ENCODE measurements at places on chromosomes 2 and 18.

GRCh38 chr2:132557694-132558093 lies 112.3 kb downstream of the LYPD1 start:
- no peak for DNase-seq

- no peak for DNase-seq
These were observed 206.2 kb downstream of the VAPA start for GRCh38 chr18:10119991-10120390.

DNA sequence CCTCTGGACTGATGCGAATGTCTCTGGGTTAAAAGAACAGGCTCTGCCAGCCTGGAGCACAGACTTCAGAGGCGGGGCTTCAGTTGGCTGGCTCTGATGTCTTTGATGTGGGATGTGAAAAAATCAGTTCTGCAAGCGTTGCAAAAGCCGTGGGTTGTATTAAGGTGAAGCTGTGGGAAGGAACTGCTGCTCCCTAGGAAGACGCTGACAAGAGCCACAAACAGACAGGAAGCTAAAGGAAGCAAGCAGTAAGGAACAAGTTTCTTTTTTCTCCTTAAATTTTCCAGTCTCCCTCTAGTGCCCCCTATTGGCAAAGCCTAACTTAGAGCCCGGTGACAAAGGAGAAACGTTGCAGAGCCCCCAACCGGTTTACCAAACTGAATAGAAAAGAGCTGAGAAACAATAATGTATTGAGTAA lies 239.0 kb downstream of the CCDC178 start:
- no peak for DNase-seq

GRCh38 chr2:70520825-70521224 lies 32.8 kb downstream of the TGFA start:
- DNase-seq: no peak

- no peak for DNase-seq
These were observed 2.5 kb upstream of the DHRS9 start for GRCh38 chr2:169066897-169067296.

DNA sequence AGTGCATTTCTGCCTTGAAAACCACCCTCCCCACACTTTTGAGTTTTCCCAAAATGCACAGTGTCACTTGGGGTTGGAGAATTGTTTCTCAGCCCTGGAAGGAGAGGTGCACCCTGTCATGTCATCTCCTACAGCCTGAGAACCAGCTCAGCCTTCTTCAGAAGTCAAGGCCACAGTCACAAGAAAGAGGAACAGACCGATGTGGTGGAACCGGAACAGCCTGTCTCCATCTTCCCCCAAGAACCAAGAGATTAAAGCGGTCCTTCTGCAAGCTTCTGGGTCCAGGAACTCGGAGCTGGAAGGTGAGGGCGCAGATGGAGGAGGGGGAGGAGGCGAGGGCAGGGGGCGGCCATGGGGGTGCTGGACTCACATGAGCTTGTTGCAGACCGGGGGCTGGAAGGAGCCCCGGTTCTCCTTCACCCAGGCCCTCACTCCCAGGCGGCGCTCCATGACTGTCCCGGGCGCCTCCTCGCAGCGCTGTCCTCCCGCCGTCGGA lies 248 bp downstream of the HAAO start:
- DNase-seq: no peak

GRCh38 chr18:52403291-52404021 lies 63.5 kb downstream of the DCC start:
- DNase-seq: no peak

- no peak for DNase-seq
These were observed 1.1 kb upstream of the CIDEA start for GRCh38 chr18:12253027-12253426.

DNA sequence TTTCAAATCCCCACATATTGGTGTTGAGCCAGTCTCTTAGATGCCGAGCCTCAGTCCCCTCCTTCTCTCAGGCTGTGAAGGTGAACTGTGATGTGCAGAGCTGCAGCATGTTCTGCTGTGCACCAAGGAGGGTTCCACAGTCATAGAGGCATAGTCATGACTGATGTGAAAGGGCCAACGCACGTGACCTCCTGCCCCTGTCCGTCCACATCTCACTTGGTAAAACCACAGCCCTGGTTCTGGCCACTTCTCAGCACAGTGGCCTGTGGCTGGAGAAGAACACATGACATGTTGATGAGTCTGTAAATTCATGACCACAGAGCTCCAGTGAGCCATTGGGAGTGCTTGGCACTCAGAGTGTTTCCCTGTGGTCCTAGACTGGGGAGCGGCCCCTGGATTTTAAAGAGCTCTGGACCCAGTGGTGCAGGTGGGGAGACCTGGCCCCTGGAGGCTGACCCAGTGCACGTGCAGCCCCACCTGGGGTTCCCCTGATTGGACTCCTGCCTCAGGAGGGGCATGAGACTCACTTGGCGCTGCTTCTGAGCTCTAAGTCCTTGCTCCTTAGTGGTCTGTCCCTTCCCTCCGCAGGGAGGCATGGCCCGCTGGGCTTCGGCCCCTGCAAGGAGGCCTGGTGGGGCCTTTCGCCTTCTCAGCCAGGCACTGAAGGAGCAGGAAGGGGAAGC lies 25.3 kb downstream of the INPP4A start:
- DNase-seq: peak; percentile 36

- no peak for DNase-seq
These were observed 2.1 kb downstream of the DHRS9 start for GRCh38 chr2:169071455-169071854.

DNA sequence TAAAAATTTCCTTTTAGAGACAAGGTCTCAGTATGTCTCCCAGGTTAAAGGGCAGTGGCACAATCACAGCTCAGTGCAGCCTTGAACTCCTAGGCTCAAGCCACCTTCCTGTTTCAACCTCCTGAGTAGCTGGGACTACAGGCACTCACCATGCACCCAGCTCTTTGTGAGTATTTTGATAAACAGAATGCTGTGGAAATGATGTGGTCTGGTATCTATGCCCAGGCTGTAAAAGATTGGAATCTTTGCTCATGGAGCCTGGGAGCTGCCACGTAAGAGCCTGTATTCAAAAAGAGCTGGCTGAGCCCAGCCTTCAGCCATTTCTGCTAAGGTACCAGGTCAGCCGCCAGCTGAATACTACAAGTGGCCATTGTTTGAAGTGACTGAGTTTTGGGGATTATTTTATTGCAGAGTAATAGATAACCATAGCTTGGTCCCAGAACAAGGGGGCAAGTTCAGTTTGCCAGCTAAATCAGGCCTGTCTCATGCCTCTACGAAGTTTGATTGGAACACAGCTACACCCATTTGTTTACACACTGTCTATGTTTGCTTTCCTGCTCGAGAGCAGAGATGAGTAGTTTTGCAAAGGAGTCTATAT lies 21.3 kb upstream of the ARL5A start:
- no peak for DNase-seq

DNA sequence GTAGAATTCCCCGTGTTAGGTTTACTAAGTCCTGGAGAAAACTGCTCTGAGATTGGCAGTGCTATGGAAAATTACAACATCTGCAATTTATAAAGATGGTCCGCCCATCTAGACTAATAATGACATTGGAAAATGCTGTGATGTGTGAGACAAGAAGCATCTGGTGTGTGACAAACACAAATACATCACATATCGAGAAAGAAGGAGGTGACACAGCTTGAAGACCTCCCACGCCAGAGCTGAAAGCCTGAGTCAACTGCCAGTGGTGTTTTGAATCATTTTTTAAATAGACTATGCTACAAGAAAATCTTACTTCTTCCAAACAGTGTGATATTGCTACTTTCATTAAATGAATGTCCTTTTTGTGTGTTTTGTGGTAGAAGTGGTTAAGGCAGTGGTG lies 8.6 kb upstream of the ANO7 start:
- peak; percentile 83 for DNase-seq

- no peak for DNase-seq
These were observed 1.2 kb upstream of the AOX1 start for GRCh38 chr2:200584639-200585038.

- no peak for DNase-seq
These were observed 123.5 kb downstream of the DNAH6 start for GRCh38 chr2:84639751-84640150.

DNA sequence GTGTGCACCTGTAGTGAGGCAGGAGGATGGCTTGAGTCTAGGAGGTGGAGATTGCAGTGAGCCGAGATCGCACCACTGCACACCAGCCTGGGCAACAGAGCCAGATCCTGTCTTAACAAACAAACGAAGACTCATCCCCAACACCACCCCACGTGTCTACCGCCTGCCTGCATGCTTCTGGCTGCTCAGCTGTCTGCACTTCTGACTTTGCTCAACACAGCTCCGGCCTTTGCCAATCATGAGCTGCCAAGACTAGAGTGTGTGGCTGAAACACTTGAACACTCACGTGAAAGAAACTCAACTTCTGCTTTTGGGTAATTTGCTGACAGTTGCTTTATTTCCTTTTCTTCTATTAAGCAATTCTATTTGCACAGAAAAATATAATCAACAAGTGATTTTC lies 32.1 kb upstream of the SP3 start:
- DNase-seq: no peak

GRCh38 chr18:58196164-58196563 lies 152.1 kb downstream of the NEDD4L start:
- no peak for DNase-seq

- peak; percentile 47 for DNase-seq
These were observed 732 bp upstream of the ANXA4 start for GRCh38 chr2:69741229-69741574.

- DNase-seq: no peak
These were observed 8.8 kb downstream of the IAH1 start for GRCh38 chr2:9483107-9483506.

DNA sequence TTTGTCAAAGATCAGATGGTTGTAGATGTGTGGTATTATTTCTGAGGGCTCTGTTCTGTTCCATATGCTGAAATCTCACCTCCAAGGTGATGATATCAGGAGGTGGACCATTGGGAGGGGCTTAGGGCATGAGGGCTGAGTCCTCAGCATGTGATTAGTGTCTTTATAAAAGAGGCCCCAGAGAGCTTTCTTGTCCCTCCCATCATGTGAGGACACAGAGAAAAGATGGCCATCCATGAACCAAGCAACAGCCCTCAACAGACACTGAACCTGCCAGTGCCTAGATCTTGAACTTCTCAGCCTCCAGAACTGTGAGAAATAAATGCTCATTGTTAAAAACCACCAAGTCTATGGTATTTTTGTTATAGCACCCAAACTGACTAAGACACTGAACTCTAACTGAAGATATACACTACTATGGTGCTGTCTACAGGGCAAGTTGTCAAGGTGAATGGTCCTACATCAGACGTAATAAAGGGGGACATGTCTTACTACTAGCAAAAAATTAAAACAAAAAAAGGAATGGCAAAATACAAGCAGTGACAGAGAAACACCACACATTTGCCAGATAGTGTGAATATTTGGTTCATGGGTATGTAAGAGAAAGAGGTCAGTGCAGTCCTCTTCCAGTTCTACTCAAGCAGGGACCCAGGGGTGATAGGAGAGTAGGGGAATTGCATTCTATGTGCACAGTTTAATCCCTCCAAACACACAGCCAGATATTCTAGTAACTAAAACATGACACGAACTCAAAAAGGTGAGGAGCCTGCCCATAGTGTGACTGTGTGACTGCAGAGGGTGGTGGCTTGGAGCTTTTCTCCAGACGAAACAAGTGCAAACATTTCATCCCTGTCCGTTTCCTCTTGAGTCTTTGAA lies 164.4 kb upstream of the MYCN start:
- DNase-seq: no peak

DNA sequence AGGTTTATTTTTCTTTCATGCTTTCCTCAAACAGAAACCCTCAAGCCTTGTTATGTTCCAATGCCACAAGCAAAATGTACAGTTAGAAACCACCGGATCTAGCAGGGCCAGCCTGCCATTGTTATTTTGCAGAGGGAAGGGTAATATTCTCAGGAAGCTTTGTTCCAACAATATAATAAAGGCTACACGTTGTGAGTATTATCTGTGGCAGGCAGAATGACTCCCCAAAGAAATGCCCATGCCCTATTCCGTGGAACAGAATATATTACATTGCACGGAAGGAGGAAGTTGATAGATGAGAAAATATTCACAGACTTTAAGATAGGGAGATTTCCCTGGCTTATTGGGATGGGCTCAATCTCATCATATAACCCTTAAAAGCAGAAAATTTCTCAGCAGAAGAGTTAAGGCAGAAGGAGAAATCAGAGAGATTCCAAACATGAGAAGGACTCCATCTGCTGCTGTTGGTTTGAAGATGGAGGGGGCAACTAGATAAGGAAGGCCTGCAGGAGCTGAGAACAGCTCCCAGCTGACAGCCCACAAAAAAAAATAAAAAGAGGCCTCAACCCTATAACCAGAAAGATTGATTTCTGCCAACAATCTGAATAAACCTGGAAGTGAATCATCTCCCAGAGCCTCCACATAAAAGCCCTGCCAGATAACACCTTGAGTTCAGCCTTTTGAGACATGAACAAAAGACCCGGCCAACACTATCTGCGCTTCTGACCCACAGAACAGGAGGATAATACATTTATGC lies 466.6 kb downstream of the LPIN1 start:
- peak; percentile 10 for DNase-seq

DNA sequence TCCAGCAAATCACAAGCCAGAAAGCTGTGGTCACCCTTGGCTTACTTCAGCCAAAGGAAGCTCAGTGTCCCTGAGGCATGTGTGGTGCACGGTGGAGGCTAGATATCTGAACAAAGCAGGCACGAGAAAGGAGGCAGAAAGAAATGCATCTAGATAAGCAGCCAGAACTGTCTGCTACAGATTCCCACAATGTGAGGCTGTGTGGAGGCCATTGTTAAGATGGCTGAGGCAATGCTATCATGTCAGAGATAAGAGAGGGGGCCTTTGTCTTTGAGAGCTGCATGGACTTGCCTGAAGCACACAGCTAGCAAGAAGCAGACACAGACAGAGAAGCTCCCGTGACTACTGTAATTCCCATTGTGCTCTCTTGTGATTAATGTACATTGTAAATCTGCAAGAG lies 110.5 kb upstream of the LYPD6 start:
- no peak for DNase-seq
